ENCODE measurements at places on chromosomes 11 and 22.

- DNase-seq: no peak
Observed at GRCh38 chr22:27895600-27895999, 23.5 kb downstream of the PITPNB start.

DNA sequence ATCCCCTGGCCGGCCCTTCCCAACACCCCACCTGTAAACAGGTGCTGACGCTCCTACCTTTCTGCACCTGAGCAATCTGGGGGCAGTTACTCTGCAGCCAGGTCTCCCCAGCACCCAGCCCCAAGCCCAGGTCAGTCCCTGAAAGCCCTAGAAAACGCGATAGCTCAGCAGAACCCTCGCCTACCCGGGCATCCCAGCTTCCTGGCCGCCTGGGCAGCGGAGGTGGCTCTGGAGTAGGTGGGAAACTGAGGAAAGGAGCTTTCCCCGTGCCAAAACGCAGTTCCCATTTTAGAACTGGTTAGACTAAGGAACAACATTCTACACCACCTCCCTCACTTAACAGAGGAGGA lies 445 bp downstream of the SYTL2 start:
- DNase-seq: no peak

- no peak for DNase-seq
Observed at GRCh38 chr11:113518716-113519495, 43.7 kb upstream of the DRD2 start.

GRCh38 chr11:75072582-75072981 lies 24.1 kb downstream of the OR2AT4 start:
- DNase-seq: no peak

- DNase-seq: no peak
Observed at GRCh38 chr11:119545978-119546915, 123.3 kb upstream of the THY1 start.

GRCh38 chr11:2421226-2421994 lies 20.9 kb downstream of the TSSC4 start:
- no peak for DNase-seq

DNA sequence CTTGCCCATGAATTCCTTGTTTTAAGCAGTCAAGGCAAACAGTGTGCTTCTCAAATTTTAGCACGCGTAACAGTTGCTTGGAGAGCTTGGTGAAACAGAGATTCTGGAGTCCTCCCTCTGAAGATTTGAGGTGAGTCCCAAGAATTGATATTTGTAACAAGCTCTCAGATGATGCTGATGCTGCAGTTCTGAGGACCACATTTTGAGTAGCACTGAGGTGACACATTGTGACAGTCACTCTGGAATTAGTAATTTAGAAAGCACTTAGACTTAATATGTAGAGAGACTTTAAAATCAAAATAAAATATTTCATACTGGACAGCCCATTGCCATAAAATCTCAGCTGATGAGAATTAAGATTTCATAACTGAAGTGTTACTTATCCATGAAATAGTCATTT lies 38.5 kb downstream of the DNAJC24 start:
- peak; percentile 2 for DNase-seq

GRCh38 chr11:70769521-70769920 lies 371.2 kb downstream of the CTTN start:
- DNase-seq: no peak

- no peak for DNase-seq
Observed at GRCh38 chr11:3380706-3381545, 2.0 kb upstream of the ZNF195 start.

DNA sequence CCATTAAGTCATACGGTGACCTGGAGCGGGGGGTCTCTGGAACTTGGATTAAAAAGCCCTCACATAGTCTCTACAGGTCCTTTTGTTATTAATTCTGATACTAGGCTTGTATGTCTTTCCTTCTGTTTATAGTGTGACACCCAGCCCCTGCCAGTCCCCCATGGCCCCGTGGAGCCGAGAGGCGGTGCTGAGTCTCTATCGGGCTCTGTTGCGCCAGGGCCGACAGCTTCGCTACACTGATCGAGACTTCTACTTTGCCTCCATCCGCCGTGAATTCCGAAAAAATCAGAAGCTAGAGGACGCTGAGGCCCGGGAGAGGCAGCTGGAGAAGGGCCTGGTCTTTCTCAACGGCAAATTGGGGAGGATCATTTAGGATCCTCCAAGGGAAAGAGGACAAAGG lies 2.0 kb downstream of the MIEF1 start:
- DNase-seq: no peak

- DNase-seq: no peak
Observed at GRCh38 chr11:73760135-73760678, 667 bp downstream of the RAB6A start.

DNA sequence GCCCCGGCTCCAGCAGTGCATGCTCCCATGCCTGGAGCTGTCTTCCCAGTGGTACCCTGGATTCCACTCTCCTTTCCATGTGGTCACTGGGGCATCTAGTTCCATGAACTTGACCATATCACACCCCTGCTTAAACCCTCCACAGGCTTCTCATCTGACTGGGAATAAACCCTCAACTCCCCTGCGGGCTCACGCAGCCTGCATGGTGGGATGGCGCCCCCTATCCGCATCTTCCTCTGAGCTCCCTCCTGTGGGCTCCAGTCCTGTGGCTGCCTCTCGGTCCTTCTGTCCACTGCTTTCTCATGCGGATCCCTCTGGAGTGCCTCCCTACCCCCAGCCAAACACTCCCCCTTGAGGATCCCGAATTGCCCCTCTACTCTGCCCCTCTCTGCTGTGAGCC lies 41.4 kb upstream of the TTLL12 start:
- DNase-seq: no peak

GRCh38 chr11:14422814-14423182 lies 63.8 kb upstream of the RRAS2 start:
- no peak for DNase-seq

DNA sequence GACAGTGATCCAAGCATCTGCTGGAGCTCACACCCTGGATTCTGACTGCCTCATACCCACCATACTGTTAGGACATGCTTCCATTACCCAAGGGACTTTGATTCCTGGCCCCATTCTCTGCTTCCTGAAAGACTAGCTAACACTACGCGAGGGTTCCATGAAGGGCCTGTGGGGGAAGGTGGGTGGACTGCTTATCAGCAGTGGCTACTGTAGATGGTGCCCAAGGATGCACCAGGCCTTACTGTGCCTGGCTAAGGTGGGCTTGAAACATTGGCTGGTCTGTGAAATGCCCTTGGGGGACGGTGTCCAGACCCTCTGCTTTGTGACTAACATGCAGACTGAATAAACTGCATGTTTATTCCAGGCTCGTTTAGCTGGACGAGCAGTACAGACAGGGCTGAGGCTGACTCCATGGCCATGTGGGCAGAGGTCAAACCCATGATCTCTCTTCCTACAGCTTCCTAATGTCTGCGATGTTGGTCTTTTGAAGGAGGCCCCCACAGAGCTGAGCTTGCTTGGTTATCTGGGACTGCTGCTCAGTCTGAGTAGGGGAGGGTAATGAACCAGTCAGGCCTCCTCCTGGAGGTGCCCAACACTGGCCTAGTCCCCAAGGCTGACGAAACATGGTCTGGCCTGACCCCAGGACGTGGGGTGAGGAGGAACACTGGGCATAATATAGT lies 48.3 kb upstream of the PHOX2A start:
- no peak for DNase-seq

Data from T-helper 2 cell (primary cell).